ENCODE measurements at places on chromosomes 5 and 9.

DNA sequence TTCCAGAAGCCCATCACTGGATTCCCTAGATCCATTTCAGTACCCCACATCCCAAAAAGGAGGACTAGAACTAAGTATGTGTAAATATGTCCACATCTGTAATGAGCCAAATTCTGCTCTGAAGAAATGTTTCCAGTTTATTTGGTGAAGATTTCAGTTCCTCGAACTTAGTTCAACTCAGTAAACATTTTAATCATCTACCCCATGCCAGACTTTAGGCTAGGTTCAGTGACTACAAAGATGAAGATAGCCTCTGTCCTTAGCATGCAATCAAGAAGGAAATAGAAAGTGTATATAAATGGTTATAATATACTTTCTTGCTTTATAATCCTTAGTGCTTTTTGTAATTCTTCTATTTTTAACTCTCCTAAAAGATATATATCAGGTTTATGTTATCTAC lies 21.5 kb downstream of the RUSC2 start:
- DNase-seq = no peak

GRCh38 chr9:129150672-129151211 lies 27.3 kb downstream of the IER5L start:
- DNase-seq = no peak

GRCh38 chr9:96618209-96619123 lies 1.2 kb downstream of the CDC14B start:
- no peak for DNase-seq

DNA sequence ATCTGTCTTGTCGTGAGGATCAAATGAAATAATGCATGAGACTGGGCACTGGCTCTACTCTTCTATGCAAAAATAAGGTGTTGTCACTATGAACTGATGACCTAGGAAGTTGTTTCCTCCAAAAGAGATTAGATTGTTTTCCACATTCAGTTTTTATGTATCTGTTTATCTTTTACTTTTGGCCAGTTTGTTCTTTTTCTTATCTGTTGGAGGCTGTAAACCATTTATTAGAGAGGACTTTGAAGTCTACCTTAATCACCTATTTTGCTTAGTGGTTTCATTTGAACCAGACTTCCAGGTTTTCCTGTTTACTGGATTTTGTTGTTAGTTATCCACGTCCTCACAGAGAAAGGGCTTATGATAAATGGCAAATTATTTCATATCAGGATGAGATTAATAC lies 21.5 kb upstream of the GDA start:
- no peak for DNase-seq

- DNase-seq = no peak
Observed at GRCh38 chr9:82745919-82746318, 317.0 kb downstream of the RASEF start.

GRCh38 chr5:173932695-173933139 lies 44.6 kb downstream of the CPEB4 start:
- DNase-seq = no peak

DNA sequence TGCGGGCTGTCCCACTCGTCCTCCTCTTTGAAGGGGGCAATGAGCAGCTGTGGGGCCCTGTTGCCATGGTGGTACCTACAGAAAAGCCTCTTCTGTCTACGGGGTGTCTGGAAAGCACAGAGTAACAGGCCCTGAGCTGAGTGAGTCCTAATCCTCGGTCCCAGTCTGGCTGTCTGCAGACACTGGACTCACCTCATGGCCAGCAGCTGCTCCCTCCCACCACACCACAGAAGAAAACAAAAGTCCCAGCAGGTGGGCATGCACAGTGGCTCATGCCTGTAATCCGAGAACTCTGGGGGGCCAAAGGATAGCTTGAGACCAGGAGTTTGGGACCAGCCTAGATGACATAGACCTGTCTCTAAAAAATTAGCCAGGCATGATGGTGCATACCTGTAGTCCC lies 19.9 kb downstream of the P4HA2 start:
- no peak for DNase-seq

GRCh38 chr5:131740477-131740876 lies 56.3 kb downstream of the FNIP1 start:
- DNase-seq = no peak

- DNase-seq = peak; percentile 57
Observed at GRCh38 chr9:131178382-131178781, 53.0 kb downstream of the NUP214 start.

DNA sequence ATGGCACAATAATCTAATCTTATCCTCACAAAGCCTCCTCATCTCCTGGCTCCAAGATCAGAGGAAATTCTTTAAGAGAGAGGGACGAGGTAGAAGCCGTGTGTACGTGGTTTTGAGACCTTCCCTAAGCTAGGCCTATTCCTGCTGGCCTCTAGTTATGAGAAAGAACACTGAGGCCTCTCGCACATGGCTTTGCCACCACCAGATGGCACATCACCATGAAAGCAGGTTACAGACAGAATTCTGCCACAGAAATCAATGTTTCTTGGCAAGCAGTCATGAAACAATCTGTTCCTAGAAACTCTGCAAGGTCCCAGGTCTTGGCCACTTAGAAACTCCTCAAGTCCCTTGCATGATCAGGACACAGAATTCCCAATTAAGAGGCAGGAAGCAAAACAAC lies 268.2 kb upstream of the TAS2R1 start:
- DNase-seq = no peak

GRCh38 chr9:122036988-122037387 lies 56.1 kb downstream of the TTLL11 start:
- no peak for DNase-seq

- DNase-seq = no peak
Observed at GRCh38 chr9:99750526-99750925, 71.2 kb upstream of the NR4A3 start.

GRCh38 chr9:110537841-110538646 lies 41.5 kb downstream of the SVEP1 start:
- no peak for DNase-seq

- no peak for DNase-seq
Observed at GRCh38 chr5:146072595-146072994, 32.8 kb downstream of the PLAC8L1 start.

GRCh38 chr5:151451626-151452520 lies 4.5 kb downstream of the SLC36A1 start:
- no peak for DNase-seq

DNA sequence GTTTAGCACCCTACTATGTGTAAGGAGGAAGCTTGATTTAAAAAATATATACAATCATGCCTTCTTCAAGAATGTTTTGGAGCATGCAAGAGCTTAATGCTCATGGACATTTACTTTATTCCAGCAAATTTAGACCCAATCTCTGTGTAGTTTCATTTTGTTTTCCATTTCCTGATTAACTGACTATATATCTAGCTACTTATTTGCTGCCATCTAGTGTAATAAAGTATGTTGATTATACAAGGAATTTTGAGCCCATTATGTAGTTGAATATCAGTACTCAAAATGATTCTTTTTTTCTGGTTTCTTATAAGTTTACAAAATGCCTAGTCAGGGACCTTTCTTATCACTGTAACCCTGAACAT lies 100.0 kb upstream of the CCDC152 start:
- no peak for DNase-seq

GRCh38 chr5:88269222-88269771 lies 652 bp upstream of the TMEM161B start:
- peak; percentile 4 for DNase-seq

- no peak for DNase-seq
Observed at GRCh38 chr9:134902936-134903335, 14.8 kb downstream of the FCN1 start.

DNA sequence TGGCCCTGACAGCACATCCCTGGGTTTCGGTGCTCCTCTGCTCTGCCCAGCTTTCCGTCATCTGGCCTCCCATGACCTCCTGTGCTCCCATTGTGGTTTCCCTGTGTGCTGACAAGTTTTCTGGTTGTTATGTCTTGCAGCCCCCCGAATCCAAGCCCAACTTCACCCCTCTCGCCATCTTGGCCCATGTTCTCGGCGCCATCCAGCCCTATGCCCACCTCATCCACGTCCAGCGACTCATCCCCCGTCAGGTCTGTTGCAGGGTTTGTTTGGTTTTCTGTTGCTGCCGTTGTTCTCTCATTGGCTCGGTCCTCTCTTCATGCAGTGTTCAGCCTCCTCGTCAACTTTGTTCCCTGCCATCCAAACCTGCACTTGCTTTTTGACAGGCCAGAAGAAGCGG lies 196.4 kb downstream of the NR3C1 start:
- DNase-seq = no peak

DNA sequence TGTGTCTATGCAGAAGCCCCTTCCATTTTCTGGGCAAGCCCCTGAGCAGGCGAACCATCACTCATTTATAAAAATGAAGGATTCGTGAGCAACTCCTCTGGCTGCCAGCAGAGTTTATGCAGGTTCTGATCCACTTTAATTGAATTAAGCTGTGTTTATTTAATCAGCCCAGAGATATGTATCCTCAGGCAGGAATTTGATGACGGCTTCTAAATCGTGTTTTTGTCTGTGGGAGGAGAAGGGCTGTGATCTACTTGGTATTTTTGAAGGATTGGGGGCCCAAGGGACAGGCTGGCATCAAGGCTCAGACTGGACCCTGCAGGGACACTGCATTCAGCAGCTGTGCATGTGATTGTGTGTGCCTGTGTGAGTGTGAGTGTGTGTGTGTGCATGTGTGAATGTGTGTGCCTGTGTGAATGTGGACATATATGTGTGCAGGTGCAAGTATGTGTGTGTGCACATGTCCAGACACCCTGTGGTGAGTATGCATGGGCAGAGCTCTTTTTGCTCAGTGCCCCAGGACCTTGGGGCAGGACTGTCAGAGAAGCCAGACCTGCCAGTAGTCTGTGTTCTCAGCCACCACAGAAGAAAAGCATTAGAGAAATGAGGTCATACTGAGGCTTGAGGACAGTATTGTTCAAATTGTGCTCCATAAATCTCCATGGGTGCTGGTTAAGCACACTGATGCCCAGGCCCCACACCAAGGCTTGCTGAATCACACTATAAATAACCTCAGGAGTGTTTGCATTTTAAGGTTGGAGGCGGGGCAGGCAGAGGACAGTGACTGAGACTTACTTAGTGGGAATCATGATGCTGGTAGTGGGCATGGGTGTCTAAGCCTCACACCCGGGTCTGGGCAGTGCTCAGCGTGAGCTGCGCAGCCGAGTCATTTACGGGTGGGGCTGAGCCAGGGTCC lies 164.0 kb downstream of the CARTPT start:
- DNase-seq = no peak

- no peak for DNase-seq
Observed at GRCh38 chr9:16121601-16122286, 568.9 kb downstream of the CCDC171 start.

- no peak for DNase-seq
Observed at GRCh38 chr5:1321576-1321975, 23.3 kb downstream of the CLPTM1L start.

GRCh38 chr9:899440-900184 lies 58.1 kb downstream of the DMRT1 start:
- DNase-seq = no peak

DNA sequence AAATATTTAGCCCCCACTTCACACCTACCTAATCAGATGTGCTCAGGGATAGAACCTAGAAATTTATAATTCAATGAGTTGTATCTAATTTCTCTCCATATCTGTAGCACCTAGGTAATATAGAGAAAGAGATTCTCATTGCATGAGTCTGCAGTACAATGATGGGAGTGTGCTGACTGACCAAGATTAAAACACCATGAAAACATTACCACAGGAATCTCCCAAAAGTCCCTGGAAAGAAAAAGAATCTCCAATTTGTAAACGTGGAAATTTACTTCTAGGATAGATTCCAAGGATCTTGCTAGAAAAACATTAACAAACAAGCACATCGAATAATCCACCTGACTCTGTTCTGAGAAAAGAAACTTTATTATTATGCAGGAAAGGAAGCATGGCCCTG lies 45.0 kb upstream of the DMRTA1 start:
- DNase-seq = no peak

DNA sequence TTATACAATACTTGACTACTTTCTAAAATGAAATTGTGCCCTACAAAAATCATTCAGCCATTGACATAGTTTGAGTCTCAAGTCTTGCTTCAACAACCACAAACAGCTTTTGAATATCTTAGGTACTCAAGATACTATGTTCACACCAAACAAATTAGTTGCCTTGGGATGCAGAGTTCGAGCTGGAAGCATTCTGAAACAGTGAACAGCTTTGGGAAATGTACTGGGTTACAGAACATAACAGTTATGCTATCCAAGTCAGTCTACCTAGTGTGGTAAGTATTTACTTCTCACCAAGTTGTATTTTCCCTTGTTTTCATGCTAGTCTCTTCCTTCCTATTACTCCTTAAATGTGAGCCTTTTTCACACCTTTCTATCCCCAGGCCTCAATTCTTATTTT lies 143.2 kb downstream of the SSBP2 start:
- DNase-seq = no peak

GRCh38 chr9:92592946-92593861 lies 57.4 kb upstream of the ECM2 start:
- no peak for DNase-seq

GRCh38 chr5:102638912-102639652 lies 116.0 kb upstream of the PAM start:
- no peak for DNase-seq

GRCh38 chr9:36923025-36923625 lies 110.9 kb downstream of the PAX5 start:
- DNase-seq = no peak

DNA sequence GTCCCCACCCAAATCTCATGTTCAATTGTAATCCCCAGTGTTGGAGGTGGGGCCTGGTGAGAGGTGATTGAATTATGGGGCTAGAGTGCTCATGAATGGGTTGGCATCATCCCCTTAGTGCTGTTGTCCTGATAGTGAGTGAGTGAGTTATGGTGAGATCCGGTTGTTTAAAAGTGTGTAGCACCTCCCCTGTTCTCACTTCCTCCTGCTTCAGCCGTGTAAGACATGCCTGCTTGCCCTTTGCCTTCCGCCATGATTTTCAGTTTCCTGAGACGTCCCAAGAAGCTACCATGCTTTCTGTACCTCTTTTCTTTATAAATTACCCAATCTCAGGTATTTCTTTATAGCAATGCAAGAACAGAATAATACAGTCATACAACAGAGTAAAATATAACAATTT lies 742 bp upstream of the LECT2 start:
- DNase-seq = no peak

DNA sequence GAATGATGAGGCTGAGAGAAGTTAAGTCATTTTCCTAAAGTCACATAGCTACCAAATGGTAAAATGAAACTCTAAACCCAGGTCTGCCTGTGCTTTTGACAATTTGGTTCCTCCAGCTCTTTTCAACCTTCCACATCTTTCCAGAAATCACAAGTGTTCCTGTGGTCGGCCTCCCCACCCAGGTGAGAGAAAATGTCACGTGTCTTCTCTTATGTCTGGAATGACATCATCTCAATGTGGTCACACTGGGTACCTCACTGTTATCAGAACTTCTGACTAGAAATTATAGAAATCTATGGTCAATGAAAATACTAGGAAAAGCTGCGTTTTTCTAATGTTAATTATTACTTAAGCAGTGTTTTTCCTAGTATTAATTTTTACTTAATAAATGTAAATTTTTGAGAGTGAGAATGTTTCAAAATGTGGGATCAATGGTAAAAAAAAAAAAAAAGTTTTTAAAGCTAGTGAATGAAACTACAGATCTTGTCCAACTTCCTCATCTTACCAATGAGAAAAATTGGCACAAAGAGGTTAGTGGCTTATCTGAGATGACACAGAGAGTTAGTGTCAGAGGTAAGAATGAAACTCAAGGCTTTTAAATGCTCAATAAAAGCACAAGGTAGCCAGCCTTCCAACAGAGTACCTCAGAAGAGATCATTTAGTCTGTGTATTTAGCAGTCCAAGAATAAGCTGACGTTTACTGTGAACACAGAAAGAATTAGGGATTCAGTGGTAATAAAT lies 228.7 kb upstream of the NR4A3 start:
- no peak for DNase-seq

Data from stimulated activated CD8-positive, alpha-beta memory T cell treated with anti-CD3 and anti-CD28 coated beads, Interleukin-12 subunit alpha, Interleukin-12 subunit beta, amount 100 ng/mL, for 1 hour (primary cell).